ENCODE measurements at places on chromosomes 3 and 15.

GRCh38 chr3:46895761-46896160 lies 18.2 kb downstream of the PTH1R start:
- DNase-seq, result no peak

DNA sequence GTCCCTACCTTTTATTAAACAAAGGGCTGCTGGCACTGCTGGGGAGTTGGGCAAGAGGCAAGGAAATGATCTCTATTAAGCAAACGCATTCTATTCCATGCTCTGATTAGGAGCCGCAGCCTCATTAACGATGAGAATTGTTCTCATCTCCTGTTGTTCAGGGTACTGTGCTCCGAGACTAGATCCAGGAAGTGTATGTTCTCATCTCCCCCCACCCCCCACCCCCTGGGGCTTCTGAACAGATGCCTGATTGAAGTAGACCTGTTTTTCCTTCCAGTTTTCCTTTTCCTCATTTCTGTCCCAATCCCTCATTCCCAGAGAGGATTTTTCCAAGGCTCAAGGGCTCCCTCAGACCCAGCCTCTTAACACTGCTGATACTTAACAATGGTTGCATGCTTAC lies 81.6 kb upstream of the FEZF2 start:
- DNase-seq, result no peak

GRCh38 chr15:57098896-57099295 lies 180.5 kb downstream of the TCF12 start:
- DNase-seq, result no peak

DNA sequence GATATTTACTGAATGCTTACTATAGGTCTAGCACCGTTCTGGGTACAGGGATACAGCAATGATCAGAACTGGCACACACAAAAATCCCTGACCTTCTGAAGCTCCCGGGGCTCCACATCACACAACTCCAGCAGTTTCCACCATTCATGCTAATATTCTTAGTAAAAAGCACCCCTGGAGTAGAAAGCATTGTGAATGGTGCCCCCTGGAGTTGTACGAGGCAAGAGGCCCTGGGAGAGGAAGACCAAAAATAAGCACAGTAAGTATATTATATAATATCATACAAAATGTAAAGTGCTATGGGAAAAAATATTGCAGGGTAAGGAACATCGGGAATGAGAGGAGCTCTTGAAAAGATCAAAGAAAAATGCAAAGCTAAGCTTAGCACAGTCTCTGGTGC lies 790 bp upstream of the SRGAP3 start:
- DNase-seq, result no peak

DNA sequence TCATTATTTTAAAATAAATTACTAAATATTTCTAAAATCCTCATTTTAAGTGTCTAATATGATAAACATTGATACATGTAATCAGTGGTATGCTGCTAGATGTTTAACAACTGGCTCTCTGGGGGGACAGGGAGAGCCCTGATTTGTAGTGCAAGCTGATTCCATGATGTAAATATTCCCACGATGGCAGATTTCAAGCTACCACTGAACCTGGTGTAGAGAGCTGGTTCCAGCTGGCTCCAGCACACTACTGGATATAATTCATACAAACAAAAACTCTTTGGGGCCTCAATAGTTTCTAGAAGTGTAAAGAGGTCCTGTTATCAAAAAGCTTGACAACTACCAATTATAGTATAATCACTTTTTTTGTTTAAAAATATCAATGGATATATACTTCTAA lies 316.2 kb downstream of the SLC9A9 start:
- no peak for DNase-seq

GRCh38 chr3:172154768-172155664 lies 115.6 kb downstream of the FNDC3B start:
- no peak for DNase-seq

DNA sequence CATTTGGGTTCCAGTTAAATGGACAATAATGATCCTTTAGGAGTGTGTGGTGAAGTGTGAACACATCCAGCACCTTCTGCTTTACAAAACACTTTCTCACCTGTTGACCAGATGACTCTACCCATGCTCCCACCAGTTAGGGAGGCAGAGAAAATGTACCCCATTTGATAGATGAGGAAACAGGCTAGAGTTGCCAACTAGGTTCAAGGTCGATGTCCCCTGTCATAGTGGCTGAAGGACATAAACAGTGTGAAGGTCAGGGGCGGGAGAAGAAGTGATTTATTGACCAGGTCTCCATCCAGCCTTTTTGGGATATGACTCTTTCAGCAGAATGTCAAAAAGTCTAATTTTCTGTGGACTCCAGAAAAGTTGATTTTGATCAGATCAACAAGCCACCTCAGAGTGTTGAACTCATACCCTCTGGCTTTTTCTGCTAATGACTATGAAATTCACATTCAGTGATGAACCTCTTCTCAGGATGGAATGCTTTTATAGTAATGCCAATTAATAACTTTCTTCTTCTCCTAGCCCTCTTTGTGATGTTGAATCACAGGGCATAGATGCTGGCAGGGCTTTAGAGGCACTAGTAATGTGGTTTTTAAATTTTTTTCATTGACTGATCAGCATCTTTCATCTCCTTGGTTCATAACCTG lies 57.5 kb downstream of the CPN2 start:
- no peak for DNase-seq
